ENCODE measurements at places on chromosomes 6 and 20.

GRCh38 chr20:6709910-6710595 is 57.4 kb upstream of the BMP2 start:
- no peak for DNase-seq

DNA sequence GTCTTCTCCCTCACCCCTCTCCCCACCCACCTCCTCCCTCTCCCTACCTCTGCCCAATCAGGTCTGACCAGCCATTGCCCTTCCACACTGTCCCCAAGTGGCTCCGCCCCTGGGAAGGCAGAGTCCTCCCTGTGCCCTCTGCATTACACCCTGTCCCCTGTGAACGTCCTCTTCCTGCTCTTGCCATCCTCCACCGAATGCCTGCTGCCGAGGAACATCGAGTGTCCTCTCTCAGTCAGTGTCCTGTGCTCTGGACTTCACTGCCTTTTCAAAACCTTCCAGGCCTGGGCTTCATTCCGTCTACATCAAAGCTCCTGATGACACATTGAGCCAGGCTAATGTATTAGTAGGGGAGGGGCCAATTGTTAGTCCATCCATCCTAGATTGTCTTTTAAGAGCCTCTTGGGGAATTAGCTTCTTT is 3.3 kb upstream of the PACSIN1 start:
- no peak for DNase-seq

- DNase-seq, result no peak
Observed at GRCh38 chr20:34891166-34892062, 15.0 kb downstream of the ACSS2 start.

GRCh38 chr6:166813461-166813860 is 142.9 kb downstream of the RNASET2 start:
- no peak for DNase-seq

GRCh38 chr6:25263657-25264056 is 15.5 kb upstream of the CARMIL1 start:
- DNase-seq, result no peak

DNA sequence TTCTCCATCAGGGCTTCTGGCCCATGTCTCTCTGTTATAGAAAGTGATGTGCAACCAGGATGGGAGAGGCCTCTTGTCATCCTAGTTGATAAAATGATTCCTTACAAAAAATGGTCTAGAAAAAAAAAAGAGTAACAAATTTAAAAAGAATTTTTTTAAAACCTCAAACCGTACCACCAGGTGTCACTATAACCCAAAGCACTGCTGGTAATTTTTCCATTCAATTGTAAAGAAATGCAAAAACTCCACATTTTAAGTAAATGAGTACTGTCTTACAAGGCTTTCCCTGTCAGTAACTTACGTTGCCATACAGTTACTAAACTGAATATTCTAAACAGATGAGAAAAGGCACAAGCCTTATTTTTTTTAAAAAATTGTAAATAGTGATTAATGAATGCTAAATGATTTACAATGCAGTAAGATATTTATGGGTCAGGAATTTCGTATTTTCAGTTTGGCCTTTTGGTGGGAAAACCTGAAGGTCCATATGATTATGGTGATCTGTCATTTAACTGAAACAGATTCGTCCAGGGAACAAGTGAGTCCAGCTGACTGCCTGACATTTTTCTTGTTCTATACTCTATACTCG is 95.4 kb downstream of the OGFRL1 start:
- peak; percentile 7 for DNase-seq

DNA sequence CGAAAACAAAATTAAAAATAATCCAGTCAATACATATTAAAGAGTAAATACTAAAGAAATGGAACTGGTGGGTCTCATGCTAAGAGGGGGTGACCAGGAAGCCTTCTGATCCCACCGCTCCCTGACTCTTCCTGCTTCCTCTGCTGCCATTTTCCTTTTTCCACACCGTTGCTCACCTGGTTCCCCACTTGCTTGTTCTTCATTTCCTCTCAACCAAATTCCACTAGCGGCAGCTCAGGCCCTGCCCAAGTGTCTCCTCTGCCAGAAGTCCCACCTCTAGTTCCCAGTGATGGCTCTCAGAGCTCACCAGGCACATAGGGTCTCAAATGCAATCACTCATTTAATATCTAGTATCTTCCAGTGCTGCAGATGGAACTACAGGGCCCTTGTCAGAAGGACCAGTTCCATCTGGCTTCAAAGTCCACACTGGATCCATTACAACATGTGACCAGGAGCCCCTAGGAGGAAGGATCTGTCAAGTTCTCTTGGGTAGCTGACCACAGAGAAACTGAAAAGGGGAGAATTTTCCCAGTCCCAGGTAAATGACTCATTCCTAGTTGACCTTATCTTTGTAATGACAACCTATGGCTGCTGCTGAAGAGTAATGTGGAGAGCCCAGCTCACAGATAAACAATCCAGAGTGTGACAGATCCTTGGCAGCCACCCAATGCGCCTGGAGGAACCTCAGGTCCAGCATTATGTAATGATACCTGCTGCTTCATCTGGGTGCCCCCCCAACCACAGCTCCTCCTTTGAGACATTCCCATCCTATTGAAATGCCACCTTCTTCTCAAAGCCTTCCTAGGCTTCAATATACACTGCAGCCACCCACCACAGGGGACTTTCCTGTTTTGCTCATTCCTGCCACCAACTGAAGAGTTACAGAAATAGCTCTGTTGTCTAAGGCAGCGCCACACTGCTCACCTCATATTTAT is 38.2 kb downstream of the ELMO2 start:
- no peak for DNase-seq

All from stimulated activated CD4-positive, alpha-beta T cell treated with anti-CD3 and anti-CD28 coated beads, Interleukin-2, amount 100 ng/mL, for 48 hours (primary cell).